Activated CD4-positive, alpha-beta memory T cell treated with anti-CD3 and anti-CD28 coated beads, Interleukin-2, amount 10 ng/mL, durations not matched to agents 7 days and 5 days (primary cell): ENCODE measurements at places on chromosomes 12 and 14. TPM values are rescaled to one million over a fixed set of nuclear protein-coding genes. Genes with fewer than 3 reads are reported as not detected.

- DNase-seq: no peak
These were observed 502.7 kb downstream of the BCL11B start for GRCh38 chr14:98769326-98769725.

- no peak for DNase-seq
These were observed 25.8 kb downstream of the KTN1 start for GRCh38 chr14:55605793-55606192.

PDE3A gene
- not detected for total RNA-seq

- no peak for DNase-seq
These were observed 166.6 kb downstream of the KITLG start for GRCh38 chr12:88413646-88414045.

DNA sequence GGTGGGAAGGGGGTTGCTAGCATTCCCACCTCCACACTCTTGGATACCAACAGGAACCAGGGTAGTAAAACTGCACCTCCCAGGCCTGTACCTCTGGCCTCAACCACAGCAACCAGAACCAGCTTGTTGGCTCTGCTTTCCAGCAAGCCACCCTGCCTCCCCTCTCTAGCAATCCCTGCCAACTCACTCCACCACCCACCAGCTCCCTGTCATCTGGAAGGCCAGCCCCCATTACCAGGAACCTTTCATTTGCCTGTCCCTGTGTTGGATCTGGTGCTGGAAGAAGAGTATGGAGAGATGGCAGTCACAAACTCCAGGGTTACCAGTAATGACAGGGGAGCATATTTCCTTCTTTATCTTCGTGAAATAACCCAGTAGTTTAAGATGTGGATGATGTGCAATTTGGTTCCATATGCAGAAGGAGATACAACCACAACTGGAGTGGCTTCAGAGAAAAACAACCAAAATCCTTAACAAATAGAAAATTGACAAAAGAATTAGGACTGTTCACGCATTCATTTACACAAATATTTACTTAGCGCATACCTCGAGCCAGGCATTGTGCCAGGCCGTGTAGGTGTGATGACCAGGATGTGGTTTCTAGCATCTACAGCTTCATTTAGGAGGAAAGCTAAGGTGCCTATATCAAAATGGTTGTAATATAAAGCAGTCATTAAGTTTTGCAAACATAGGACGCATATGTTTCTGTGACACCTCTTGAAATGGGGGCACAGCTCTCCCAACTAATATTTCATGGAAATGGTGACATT lies 3.4 kb downstream of the B4GALNT3 start:
- no peak for DNase-seq

GRCh38 chr12:27566626-27567025 lies 42.6 kb downstream of the PPFIBP1 start:
- no peak for DNase-seq

- DNase-seq: no peak
These were observed 99.5 kb downstream of the NUAK1 start for GRCh38 chr12:106039242-106039641.
